Activated T-helper 2 cell treated with anti-CD3 and anti-CD28 coated beads, Interferon-gamma antibody, Interleukin-2, Interleukin-4, amounts not matched to agents 10 μg/mL and 5 μg/mL and 100 μg/mL, durations not matched to agents 14 hours and 24 hours and 36 hours (primary cell): ENCODE measurements at places on chromosomes 13 and 19.

DNA sequence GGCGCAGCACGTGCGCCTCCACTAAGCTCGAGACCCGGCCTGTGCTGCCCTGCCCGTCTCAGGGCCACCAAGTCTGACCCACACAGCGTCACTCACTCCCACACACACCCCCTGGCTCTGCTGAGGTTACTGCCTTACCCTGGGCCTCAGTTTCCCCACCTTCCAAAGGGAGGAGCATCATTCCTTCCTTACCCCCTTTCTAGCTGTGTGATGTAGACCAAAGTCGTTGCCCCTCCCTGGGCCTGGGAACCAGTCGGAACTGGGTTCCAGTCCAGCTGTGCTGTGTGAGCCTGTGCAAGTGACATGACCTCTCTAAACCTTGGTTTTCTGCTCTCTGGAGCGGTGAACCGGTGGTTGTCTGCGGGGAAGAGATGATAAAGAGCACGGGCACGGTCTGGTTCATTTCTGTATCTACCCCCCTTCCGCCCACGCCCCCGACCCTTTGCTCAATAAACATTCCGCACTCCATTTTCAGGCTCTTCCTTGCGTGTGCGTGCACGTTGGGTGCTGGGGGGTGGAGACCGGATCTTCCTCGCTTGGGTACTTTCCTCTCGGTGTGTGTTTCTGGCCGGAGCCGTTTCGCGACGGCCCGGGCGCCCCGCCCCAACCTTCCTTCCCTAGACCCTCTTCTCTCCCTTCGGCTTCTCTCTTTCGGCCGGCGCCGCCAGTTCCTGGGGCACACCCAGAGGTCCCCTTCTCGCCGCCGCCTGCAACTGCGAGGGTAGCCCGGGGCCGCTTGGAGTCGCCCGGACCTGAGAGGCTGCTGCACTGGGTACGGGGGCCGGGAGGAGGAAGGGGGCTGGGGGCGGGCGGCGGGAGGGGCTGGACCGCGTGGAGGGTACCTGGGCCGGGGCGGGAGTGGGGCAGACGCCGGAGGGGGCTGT lies at the start of gene ZNF581:
ZNF581 (plus strand) TSS at position 647 of the 884 bp plus-strand sequence. CDS start 923 bp downstream, outside the sequence.
- DNase-seq, result peak; percentile 77

- no peak for DNase-seq
These were observed 23.1 kb upstream of the EIF3G start for GRCh38 chr19:10142701-10143375.

DNA sequence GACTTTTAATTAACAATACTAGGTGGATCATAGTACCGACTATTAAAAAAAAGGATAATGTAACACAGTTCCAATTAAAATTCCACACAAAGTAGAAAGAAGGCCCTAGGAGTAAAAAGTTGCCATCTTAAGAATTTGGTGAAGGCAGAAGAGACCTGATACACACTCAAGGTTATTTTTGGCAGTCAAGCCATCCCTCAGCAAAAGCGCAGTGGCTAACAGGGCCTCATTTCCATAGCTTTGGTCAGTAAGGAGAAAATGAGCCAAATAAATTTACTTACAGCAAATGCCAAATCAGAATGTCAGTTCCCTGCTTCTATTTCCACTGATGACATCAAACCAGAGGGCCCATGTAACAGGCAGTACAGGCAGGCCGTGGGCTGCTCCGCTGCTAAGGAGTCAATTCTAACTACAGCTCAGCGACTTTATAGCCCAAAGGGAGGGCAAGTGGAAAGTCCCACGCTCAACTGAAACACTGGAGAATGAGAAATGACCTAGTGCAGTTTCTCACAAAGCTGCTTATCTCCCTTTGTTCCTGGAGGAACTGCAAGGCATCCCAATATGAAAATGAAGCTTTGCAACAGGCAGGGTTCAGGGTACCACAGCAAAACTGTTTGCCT lies 6.3 kb downstream of the ARGLU1 start:
- no peak for DNase-seq

DNA sequence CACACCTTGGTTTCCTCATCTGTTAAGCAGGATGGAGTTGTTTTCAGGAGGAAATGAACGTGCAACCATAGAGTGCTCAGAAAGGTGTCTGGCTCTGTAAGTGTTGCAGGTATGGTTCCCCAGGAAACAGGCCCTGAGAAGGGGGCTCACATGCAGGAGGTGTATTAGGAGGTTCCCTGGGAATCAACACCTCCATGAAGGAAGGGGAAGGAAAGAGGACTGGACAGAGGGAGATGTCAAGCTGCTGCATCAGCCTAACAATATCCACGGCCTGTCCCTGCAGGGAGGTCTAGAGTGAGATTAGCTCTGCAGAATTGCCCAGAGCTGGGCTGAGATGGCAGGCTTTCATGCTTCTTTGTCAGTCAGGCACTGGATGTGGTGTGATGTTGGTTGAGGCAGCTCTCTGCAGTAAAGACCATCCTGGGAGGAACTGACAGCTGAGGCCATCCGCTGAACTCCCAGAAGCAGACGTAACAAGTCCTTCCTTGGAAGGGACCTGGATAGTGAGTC lies 373.3 kb downstream of the ZNF536 start:
- no peak for DNase-seq

DNA sequence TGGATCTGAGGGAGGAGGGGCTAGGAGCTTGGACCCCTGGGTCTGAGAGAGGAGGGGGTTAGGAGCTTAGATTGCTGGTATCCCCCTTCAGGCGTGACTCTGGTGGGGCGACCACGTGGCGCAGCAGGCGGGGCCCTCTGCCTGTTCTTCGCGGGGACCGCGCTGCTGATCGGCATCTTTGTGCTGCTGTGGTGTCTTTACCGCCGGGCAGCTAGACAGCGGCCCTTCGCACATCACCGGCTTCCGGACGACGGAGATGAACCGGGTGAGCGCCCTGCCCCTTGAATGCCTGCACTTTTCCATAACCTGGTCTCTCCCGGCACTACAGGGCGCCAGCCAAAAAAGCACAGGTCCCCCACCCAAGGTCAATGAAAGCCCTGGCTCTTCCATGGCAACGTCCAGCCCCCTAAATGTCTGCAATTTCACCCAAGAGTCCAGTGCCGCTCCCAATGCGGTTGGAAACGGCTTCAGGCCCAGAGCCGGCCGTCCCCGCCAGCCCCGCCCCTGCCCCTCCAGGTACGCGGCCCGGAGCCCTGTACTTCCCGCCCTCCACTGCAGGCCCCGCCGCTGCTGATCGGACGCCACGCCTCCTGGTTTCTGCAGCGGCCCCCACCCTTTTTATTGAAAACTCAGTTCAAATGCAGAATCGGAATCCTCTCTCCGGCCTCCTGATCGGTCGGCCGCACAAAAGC lies 2.8 kb downstream of the GFY start:
- no peak for DNase-seq

DNA sequence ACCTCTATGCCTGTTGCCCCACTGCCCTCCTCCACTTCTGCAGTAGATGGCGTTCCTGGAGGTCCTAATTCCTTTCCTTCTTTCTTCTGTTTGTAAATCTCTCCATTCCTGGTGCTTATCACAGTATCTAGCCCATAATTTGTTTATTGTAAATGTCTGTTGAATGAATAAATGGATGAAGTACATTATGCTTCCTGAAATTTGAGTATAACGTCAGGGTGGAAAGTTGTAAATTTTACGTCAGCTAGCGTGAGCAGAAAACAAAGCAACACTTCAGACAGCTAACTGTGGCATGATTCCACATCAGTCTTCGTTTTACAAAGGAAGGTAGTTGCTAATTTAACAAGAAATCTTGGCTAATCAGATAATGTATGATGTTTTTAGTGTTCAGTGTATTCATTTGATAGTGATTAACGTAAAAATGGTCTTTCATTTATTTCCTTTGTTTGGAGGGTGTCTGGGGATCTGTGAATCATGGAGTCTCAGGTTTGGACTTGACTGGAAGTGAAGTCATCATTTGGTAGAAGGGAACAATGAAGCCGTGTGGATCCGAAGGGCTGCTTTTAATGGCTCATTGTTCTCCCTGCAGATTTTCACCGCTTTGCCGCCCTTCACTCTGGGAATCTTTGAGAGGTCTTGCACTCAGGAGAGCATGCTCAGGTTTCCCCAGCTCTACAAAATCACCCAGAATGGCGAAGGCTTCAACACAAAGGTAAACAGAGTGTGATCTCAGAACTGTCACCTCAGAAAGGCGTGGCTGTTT lies 215.1 kb downstream of the SHISA2 start:
- DNase-seq, result no peak

- DNase-seq, result no peak
These were observed 41.4 kb downstream of the GATAD2A start for GRCh38 chr19:19446655-19447437.

DNA sequence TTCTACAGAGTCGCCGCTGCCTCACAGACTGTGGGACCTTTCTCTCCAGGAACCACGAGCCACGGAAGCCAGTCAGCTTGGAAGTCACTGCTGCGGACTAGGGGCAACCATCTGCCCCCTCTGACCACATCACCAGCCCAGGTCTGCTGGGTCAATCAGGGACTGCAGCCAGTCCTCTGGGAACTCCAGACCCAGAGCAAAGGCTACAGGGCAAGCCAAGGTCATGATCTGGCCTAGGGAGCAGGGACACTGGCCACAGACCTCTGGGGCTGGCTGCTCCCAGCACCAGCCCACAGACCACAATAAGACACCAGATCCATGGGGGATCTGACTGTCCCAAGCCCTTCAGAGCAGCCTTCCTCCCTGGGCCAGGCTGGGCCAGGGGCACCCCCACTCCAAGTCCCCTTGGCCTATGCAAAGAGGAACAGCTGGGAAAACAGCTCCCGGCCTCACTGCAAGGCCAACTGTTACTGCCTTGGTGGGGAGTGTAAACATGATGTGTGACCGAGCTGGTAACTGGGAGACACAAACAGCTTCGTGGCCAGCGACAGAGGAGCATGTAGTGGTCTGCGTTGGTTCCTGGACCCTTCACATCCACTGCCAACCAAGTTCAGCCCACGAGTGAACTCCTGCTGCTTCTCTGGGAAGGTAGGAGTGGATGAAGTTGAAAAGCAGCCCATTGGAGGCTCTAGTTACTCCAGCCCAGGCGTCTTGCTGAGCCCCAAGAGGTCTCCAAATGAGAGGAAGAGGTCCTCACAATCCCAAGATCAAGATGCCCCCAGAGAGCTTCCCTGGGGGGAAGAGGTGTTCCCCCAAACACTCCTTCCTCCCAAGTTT lies 1.5 kb downstream of the AKT2 start:
- no peak for DNase-seq
